ENCODE measurements at places on chromosomes 4 and X.

DNA sequence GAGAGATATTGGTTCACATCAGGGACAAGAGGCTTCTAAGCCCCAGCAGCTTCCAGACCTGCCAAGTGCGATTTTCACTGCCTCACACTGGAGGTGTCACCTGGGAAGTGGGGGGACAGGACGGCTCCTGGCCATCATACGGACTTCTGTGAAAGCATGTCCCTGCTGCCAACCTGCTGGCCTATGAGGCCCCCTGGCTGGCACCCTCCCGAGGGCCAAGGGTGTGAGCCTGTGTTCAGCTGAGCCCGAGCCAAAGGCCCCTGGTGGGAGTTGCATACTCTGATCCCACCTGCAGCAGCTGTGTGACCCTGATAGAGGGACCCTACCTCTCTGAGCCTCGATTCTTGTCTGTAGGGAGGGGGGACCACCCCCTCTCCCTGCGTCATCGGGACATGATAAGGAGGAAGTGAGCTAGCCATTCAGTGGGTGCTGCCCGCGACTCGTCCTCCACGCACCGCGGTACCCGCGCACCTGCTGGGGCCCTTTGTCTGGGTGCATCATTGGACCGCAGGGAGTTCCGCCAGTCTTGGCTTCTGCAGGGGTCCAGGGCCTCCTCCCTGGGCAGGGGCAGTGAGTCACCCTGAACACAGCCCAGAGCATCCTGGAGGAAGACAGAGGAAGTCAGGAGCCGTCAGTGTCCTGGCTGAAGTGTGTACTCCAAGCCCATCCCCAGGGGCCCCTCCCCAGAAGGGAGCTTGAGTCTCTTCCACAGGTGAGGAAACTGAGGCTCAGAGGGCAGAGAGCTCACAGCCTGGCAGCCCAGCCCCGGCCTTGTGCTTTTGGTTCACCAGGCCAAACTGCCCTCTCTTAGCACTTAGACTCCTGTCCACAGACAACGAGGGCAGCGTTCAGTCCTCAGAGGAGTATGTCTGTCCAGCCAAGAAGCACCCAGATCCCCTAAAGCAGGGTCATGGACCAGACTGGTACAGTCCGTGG is 24.1 kb downstream of the C4orf50 start:
- DNase-seq: no peak

DNA sequence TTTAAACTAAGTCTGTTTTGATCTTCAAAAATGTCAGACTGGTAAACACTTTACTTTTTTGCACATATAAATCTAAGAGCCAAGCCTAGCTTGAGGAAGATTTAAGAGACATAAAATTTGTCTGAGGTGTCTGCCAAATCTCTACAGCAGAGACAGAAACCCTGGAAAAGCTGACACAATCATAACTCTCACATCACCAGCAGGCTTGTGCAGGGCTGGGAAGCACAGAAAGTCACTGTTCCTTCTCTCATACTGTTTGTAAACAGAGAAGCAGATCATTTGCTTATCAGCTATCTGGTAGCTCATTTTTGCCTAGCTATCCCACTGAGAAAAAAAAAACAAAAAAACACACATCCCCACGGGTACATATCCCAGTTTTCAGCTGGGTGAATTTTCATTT is 7.0 kb downstream of the ENOX2 start:
- DNase-seq: peak; percentile 54

DNA sequence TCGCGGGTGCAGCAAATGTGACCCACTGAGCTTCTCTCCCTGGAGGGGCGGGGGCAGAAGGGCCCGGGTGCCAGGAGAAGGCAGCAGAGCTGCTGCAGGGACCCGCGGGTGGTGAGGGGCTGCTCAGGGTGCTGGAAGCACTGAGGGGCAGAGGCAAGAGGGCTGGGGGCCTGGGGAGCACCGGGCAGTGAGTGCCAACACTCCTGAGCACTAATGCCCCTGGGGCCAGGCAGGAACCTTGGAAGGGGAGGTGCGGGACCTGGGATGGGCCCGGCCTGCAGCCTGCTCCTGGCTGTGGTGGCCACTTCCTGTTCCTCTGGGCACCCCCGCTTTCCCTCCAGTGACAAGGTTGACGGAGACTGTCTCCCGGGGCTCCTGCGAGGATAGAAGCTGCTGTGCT is 66.5 kb upstream of the ADRA2C start:
- DNase-seq: no peak

GRCh38 chr4:58093352-58093751 is 983.2 kb upstream of the IGFBP7 start:
- no peak for DNase-seq

GRCh38 chrX:10564484-10564883 is 55.9 kb downstream of the MID1 start:
- no peak for DNase-seq

DNA sequence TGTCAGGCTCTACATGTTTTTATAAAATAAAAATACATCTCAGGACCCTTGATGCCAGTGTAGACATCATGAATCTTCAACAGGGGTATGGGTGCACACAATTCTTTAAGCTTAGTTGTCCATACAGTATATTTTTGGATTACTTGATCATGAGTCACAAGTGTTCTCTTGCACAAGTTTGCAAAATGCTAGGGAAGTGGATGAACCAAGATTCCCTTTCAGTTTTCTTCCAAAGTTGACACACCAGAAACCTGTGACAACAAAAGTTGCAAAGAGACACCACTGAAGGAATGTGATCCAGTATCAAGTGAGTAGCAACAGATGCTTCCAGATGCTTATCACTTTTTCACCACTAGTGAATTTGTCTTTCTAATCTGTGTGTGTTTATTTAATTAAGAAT is 1021.2 kb downstream of the PCDH7 start:
- no peak for DNase-seq

DNA sequence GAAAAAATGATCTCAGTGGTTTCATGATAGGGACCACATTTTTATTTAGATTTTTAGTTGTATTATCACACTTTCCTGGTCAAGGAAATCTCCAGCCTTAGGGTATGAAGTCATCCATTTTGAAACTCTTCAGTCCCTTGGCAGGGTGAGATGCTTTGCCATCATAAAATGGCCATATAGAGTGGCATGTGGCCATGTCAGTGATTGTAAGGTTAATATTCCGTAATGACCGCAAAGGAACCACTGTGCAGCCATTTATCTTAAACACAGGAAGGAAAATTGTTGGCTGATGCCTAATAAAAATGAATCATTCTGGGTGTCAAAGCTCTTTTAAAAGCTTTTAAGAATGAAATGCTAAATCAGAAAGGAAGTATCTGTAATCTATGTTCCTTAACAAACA is 35.6 kb downstream of the COMMD8 start:
- DNase-seq: no peak

- no peak for DNase-seq
Observed at GRCh38 chr4:183626168-183626567, 32.8 kb downstream of the RWDD4 start.

GRCh38 chr4:158991534-158992155 is 111.2 kb upstream of the RAPGEF2 start:
- DNase-seq: no peak

DNA sequence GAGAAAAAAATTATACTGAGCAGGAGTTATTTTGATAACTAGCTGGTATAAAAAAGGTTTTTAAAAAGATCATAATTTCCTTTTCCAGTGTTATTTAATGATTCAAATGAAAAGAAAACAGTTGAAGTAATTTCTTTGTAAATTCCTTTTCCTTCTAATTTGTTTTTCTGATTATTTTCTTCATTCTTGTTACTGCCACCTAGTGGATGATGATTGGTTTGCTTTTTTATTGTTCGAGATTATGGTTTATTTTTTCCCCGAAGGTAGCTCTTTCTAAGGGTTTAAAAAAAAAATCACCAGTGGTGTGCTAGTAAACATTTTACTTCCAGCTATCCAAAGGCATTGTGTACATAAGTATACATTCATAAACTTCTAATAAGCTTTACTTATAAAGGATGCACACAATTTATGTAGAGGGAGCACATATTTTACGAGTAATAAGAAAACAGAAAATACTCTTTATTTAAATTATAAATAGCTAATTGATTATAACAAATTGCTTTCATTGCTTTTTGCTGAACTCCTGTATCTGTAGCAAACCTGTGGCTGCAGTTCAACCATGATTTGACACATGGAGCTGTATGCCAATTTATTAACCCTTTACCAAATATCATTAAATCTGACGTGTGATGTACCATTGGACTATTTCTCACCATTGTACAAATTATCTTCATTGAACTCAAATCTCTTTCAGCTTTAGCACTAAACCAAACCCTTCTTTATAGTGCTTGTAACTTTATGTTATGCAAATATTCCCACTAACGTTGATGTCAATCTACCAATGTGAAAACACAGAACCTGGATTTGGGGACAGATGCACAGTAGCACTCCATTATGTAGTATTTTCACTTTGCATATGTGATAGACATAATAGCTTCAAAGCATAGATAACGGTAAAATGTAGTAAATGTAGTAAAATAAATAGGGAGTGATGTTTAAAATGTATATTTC is 97.8 kb upstream of the ANK2 start:
- DNase-seq: no peak

- DNase-seq: no peak
Observed at GRCh38 chr4:187366530-187366929, 629.0 kb upstream of the ZFP42 start.

DNA sequence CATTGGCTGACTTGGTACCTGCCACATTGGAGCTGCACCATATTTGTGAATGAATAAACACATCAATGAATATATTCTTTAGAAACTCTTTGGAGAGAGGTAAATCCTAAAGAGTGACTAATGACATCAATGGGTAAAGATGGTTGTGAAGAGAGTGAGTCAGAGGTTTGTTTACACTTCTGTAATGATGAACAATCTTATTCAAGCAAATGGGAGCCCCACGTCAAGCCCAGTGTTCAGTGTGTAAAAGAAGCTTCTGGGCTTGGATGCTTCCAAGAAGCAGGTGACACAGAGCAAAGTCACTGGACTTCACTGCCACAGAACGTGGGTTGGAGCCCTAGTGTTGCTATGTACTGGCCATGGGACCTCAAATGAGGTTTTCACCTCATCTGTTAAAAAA is 319.0 kb downstream of the STK32B start:
- DNase-seq: no peak

- no peak for DNase-seq
Observed at GRCh38 chrX:39194673-39195072, 393.4 kb downstream of the MID1IP1 start.

DNA sequence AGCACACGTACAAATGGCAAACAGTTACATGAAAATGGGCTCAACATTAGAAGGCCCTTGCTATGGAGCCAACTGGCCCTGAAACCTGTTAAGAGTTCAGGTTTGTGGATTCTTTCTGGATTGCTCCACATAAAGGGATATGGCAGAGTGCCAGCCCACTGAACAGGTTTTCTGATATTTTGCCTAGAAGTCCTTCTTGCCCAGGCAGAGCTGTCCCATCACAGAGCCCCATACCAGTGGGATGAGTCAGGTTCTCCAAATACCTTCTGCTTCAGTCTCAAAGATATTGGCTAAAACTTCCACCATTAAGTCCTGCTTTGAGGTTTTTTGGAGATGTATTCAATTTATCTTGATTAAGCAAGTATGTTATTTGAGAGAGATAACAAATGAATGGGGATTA is 146.8 kb upstream of the IL1RAPL2 start:
- no peak for DNase-seq

DNA sequence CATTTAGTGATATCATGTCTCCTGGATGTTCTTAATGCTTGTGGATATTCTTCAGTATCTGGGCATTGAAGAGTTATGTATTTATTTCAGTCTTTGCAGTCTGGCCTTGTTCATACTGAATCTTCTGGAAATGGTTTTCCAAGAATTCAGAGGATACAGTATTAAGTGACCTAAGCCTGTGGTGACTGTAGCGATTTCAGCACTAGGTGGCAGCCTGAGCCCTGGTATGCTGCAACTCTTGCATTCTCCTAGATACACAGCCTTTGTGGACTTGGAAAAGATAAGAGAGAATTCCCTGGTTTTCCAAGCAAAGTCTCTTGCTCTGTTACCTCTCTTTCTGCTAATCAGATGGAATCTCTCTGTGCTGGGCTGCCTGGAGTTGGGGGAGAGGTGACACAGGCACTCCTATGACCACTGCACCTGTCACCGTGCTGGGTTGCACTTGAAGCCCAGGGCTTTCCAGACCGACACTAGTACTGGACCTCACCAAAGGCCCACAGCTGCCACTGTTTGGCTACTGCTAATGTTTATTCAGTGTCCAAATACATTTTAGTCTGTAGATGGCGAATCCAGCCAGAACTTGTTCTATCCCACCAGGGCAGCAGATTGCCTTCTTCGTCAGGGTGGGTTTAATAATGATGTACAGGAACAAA is 19.3 kb upstream of the SPIN2A start:
- peak; percentile 57 for DNase-seq

Measured in Ammon's horn (tissue), 1 donor.